Stimulated activated CD4-positive, alpha-beta T cell treated with anti-CD3 and anti-CD28 coated beads, Interleukin-12 subunit alpha, Interleukin-12 subunit beta, amount 100 ng/mL, for 48 hours (primary cell): ENCODE measurements at places on chromosomes 4 and X.

DNA sequence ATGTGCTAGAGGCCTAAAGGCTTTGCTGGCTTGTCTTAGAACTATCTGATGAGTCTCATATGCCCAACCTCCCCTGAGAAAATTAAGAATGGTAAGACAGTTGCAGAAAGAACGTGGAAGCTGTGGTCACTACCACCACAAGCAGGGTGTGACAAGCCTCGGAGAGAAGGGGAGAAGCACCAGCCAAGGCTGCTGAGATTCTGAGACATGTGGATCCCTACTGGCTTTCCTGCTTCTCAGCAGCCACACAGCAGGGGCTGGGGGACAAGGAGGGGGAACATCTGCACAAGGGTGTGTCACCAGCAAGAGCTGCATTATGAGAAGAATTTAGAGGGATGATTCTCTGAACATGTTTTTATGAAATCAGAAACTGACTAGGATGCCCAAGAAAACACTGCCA, 19.4 kb downstream of the TAPT1 start:
- DNase-seq, result no peak

- no peak for DNase-seq
Measured at GRCh38 chrX:150856101-150856500, 42.4 kb downstream of the CD99L2 start.

DNA sequence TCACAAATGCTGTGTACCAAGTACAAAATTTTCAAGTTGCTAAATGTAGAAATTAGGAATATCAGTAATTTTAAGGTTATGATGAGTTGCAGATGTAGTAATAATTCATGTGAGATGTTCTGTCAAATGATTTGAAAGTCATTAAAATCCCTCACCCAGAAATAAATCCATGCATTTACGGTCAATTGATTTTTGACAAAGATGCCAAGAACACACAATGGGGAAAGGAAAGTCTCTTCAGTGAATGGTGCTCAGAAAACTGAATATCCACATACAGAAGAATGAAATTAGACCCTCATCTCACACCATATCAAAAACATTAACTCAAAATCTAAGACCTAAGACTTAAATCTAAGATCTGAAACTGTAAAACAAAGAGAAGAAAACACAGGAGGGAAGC, 12.9 kb upstream of the BMPR1B start:
- no peak for DNase-seq

GRCh38 chr4:113784497-113785250, 23.1 kb upstream of the CAMK2D start:
- no peak for DNase-seq
